NCI-H1930 (cell line): ENCODE measurements at places on chromosomes 13 and 19.
A peak's percentile ranks its signal among the peaks of the same experiment; 100 is the strongest.

GRCh38 chr13:108752276-108752675, 122.9 kb downstream of the MYO16 start:
- no peak for DNase-seq

- no peak for DNase-seq
These were observed 4.1 kb upstream of the ZNF841 start for GRCh38 chr19:52099497-52100138.

DNA sequence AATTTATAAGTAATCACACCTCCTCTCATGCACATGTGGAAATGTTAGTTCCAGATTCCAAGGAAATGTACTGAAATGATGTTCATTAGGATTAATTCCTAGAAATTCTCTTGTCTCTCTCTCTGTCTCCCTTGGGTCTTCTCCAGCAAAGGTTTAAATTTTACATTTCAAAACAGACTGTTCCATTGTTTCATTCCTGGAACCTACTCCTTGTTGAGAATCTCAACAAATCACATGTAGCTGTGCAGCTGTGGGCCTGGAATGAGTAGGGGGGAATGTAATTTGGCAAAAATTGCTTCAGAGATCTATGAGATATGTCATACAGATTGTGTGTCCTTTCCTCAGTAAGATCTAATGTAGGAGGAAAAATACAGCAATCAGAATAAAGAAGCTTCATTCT, 46.2 kb upstream of the RFXAP start:
- DNase-seq, result no peak

GRCh38 chr13:59950266-59950665, 213.5 kb downstream of the DIAPH3 start:
- no peak for DNase-seq

DNA sequence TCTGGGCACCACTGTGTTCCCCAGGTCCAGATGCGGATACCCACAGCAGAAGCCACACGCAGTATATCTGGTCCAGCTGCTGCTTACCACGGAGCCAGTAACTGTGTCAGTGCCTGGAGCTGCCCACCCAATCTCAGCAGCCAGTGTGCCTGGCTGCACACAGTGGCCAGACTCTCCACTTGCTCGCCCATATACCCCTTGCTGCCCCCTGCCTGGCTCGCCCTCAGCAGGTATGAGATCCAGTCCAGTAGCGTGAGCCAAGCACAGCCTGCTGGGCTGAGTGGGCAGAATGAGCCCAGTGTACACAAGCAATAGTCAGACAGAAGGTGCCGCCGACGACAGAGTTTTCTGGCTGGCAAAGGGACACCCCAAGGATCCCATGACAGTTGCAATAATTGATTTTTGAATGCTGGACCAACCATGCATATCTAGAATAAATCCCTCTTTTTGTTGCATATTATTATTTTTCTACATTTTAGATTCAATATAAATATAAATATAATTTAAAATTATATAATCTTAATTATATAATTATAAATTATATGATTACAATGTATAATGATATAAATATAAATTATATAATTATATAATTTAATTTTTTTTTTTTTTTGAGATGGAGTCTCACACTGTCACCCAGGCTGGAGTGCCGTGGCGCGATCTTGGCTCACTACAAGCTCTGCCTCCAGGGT, 918.8 kb upstream of the MIR17HG start:
- DNase-seq, result no peak

- DNase-seq, result peak; percentile 44
These were observed 22.6 kb downstream of the FBXL12 start for GRCh38 chr19:9796113-9796773.

GRCh38 chr13:111397202-111397880, 76.9 kb downstream of the TEX29 start:
- DNase-seq, result no peak

DNA sequence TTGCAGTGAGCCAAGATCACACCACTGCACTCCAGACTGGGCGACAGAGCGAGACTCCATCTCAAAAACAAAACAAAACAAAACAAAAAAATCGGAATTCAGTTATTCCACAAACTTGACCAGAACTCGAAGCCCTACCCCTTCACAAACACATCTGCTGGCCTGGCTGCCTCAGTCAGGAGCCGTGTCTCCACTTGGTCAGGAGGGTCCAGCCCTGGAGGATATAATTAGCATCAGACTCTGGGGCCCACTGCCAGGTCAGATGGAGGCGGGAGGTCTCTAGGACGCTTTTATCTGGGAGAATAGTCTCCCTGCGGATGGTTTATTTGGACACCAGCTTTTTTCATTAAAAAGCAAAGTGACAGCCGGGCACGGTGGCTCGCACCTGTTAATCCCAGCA, 8.0 kb downstream of the ELL start:
- DNase-seq, result no peak

- DNase-seq, result no peak
These were observed 213.7 kb downstream of the ZIC5 start for GRCh38 chr13:99757756-99758459.

GRCh38 chr13:74135326-74136083, 1.3 kb upstream of the KLF12 start:
- peak; percentile 78 for DNase-seq

DNA sequence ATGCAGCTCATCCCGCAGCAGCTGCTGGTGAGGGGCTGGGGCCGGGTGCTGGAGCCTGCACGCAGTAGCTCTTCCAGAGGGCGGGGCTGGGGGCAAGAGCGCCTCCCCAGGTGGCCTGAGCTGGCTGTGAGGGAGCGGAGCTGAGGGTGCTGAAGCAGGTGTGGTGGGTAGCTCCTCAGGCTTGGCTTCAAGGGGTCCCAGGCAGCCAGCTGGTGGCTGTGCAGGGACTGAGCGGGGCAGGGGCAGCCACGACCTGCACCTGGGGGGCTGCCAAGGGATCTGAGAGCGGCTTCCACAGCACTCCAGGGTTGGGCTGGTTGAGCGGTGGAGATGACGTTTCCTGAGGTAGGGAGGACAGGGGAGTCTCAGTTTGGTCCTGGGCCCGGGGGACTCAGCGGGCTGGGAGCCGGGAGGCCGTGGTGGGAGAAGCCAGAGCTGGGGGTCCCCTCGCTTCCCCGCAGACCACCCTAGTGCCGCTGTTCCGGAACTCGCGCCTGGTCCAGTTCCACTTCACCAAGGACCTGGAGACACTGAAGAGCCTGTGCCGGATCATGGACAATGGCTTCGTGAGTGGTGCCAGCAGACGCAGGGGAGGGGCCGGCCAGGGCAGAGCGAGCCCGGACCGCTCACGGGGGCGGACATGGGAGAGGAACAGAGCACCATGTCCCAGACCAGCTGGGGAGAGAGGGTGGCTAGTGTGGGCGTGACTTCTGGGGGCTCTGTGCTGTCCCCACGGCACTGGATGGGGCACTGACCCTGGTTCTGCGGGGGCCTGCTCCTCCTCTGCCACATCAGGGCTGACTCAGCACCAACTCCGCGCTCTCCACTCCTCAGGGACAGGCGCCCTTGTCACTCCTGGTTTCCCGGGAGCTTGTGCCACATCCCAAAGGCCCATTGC, 7.4 kb downstream of the PTOV1 start:
- DNase-seq, result no peak

GRCh38 chr19:54485851-54486250, 12.8 kb upstream of the CDC42EP5 start:
- no peak for DNase-seq

- DNase-seq, result peak; percentile 72
These were observed at the start of gene TTC9B for GRCh38 chr19:40217934-40218890. TTC9B (minus strand) TSS chr19:40218384; CDS start chr19:40218381, 3 bp downstream.

DNA sequence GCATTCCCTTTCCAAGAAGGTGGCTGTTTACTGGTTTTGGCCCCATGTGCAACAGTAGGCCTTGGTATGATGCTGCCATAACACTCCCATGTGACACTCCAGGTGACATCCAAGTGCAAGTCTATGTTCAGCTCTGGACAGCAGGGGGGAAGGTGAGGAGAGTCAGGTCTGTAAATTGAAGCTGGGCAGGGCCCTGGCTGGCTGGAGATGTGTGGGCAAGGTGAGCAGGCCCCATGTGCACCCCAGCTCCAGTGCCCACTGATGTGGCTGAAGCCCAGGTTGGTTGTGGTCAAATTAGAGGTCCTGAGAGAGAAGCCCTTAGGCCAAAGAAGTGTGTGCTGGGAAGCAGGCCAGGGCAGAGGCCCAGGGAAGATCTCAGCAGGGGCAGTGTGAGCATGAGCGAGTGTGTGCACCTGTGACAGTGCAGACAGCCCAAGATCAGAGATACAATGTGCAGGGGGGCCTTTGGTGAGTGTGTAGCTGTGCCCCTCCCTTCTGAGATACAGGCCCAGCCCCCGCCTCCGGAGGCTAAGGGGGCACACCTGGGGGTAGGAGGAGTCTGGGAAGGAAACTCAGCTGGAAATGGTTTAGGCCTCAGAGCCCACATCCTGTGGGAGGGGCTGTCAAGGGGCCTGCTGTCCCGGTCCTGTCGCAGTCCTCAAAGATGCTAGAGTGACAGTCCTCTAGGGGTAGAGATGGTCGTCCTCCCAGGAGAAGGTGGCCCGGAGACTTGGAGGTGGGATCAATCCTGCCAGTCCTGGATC, 18.6 kb downstream of the DEDD2 start:
- DNase-seq, result no peak

- DNase-seq, result no peak
These were observed 21.2 kb downstream of the MAST1 start for GRCh38 chr19:12859546-12859945.

- DNase-seq, result no peak
These were observed 39.6 kb upstream of the KLF12 start for GRCh38 chr13:74173822-74174221.

- no peak for DNase-seq
These were observed 861.9 kb downstream of the GPC5 start for GRCh38 chr13:92260363-92260762.

DNA sequence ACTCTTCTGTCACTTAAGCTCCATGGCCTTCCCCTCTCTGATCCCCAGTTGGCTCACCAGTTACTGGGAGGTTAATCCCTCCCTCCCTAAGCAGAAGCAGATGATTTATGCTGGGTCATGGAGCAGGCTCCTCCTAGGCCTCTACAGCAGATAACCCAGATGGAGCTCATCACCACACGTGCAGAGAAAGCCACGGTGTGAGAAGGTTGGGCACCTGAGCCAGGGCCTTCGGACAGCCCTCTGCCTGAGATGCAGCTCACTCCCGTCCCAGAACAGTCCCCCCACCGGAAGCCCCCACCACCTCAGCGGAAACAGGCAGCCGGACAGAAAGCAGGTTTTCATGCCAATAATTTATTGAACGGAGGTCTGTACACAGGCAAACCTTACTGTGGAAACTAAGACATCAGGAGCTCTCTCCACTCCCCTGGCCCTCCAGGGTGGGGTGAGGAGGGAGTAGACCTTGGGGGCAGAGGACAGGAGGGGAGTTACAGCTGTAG, 9.8 kb downstream of the ZNF526 start:
- DNase-seq, result no peak

- no peak for DNase-seq
These were observed 8.4 kb upstream of the C13orf46 start for GRCh38 chr13:113982296-113982661.
